ENCODE measurements at places on chromosomes 5 and 9.
A peak's percentile ranks its signal among the peaks of the same experiment; 100 is the strongest.

DNA sequence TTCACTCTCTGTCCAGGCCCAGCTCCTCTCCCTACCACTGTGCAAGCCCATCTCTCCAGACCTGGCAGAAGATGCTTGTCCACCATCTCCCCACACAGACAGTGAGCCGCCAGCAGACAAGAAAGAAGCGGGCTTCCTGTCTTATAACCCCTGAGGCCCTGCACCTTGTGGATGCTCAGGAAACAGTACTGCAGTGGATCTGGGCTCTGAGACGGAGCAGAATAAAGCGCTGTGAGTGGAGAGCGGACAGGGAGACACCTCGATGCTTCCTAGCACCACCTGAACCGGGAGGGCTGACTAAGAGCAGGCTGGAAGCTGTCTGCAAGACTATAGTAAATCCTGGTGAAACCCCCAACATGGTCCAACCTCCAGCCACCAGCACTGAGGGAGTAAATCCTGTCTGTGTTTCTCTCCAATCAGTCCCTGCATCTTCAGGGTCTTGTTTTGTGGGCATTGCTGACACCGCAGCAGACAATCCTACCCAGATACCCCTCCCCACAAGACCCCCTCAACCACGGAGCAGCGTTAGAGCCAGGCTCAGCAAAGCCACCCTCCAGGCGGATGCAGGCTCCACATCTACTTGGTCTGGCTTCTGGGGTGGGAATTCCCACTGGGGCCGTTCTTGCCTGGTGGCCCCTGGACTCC lies 18.7 kb downstream of the ORM2 start:
- DNase-seq, result no peak

GRCh38 chr5:101997235-101997634 lies 298.8 kb downstream of the SLCO4C1 start:
- DNase-seq, result no peak

DNA sequence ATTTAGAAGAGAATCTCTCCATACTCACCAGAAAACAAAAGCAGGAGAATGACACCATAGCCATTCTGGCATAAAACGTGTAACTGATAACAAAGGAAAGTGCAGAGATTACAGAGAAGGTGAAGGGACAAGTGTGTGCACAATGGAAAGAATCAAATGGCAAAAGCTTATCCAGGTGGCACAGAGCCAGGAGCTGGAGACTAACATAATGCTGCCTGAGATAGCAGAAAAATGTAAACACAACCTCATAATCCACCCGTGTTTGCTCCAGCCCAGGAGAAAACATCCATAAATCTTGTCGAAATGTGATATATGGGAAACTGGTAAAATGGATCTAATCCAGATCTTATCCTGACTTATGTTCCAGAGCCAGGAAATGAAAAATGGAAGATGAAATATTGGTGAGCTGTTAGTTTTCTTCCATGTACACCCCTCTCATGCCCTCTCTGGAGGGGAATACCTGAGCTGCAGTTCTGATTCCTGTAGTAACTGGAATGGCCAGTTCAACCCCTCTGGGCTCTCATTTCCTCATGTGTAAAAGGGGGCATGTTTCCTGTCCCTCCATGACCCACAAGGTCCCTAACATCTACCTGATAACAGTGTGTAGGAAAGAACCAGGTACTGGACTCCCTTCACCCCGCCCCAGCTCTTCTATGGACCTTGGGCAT lies 212.3 kb upstream of the DAPK1 start:
- DNase-seq, result no peak

DNA sequence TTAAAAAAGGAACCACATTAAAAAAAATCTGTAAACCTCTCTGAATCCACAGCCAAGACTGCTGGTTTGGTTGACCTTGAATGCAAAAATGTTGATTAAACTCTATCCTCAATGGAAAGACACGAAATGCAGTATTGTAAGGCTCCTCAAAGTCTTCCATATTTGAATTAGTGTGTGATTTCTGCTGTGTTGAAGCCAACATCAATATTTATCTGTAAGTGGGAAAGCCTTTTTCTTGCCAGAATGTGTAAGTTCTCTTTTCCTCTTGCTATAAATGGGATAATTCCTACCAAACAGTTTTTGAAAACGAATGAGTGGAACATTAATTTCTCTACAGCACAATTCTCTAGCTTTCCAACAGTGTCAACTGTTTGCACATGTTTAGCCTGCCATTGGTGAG lies 422.1 kb upstream of the TNC start:
- DNase-seq, result no peak

- DNase-seq, result no peak
Measured at GRCh38 chr5:160379511-160379910, 9.1 kb upstream of the C1QTNF2 start.

DNA sequence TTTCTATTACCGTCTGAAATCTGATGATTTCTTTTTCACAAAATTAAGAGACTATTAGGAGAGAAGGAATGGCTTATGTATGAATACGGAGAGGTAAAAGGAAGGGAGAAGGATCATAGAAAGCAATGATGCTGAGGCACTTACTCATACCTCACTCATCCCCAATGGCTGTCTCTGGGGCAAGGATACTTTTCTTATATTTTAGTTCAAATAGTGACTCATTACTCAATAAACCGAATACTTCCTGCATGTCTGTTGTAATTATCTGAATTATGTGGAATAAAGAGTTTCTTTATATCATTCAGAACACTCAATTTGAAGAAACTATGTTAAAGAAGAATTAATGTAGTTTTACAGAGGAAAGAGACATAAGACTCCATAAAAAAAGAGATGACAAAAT lies 284.5 kb upstream of the NUDT12 start:
- DNase-seq, result peak; percentile 68

DNA sequence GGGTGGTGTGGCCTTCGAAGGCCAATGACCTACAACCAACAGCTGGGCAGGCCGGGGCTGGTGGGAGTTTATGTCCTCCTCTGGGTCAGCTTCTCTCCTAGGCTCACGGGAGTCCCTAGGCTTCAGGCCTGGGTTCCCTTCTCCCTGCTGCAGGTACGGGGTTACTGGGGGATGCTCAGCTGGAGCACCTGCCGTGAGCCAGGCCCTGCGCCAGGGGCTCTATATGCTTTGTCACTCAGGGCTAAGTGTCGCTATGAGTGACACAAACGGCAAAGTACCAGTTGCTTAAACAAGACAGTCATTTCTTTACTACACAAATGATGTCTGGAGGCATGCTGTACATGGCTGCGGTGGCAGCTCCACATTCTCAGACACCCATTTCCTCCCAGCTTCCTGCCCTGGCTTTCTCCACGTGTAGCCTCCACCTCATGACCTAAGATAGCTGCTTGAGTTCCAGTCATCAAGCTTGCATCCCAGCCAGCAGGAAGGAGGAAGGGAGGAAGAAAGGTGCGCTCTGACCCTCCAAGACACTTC lies 22.5 kb upstream of the NINJ1 start:
- DNase-seq, result no peak

GRCh38 chr5:1946776-1947175 lies 64.1 kb upstream of the IRX4 start:
- no peak for DNase-seq

- no peak for DNase-seq
Measured at GRCh38 chr5:37207802-37208201, 41.4 kb downstream of the CPLANE1 start.

DNA sequence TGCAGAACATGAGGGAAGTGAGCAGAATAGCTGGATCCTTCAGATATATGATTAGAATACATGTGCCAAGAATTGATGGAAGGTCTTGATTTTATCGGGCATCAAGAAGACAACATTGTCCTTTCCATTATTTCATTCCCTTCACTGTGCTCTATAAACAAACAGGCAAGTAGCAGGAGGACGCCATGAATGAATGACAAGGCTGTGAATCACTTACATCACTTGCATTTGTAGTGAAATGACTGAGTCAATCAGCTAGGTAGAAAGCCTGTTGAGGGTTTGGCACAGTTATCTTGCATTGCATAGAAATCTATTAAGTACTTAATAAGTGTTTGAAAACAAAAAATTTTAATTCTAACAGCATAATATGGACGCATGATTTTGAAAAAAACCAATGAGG lies 548.8 kb upstream of the IZUMO3 start:
- peak; percentile 2 for DNase-seq

DNA sequence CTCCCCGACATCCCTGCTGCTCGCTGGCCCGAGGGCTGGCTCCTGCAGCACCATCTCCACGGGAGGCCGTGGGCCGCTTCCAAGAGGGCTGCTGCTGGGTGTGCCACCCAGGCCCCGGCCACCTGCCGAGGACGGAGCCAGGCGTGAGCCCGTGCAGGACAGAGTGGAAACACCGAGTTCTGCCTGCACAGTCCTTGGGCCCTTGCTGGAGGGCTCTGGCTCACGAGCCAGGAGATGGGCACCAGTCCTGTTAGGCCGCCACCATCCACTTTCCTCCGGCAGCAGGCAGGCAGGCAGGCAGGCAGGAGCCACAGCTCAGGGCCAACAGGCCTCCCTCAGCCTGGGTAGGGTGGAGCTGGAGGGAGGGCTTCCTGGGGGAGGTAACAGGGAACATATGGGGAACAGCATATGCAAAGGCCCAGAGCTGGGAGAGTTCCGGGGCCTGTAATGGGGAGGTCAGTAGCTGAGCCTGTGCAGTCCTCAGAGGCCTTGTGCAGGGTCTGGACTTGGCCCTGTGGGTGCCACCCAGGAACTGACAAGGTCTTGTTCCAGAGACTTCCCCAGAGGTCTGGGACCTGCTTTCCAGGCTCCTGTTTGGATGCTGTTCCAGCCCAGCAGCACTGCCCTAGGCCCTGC lies 31.9 kb downstream of the RXRA start:
- DNase-seq, result no peak

- no peak for DNase-seq
Measured at GRCh38 chr9:36503172-36504088, 69.3 kb upstream of the MELK start.

GRCh38 chr9:71962328-71962727 lies 50.9 kb downstream of the C9orf85 start:
- no peak for DNase-seq

DNA sequence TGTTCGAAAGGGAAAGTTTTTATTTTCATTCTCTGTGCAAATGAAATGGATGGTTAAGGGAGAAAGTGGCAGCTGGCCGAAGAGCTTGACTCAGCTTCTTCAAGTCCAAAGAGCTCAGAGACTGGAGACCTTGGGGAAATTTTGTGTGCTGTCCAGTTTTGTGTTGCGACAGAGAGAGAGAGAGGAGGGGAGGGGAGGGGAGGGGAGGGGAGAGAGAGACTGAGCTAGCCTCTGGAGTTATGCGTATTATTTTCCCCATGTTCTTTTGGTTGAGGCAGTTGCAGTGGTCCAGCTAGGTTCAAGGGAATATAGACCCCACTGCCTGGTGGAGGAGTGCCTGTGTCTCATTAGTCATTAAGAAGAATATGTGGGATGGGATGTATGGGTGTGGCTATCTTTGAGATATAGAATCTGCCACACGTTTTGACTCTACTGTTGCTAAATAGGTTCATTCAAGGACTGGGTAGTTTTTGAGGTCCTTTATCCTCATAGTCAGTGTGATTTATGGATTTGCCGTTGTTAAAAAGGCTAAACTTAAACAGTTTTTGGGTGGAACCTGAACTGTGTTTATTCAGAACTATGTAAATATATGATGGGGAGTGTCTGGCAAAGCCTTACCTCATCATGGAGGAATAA lies 69.7 kb downstream of the ARHGAP26 start:
- no peak for DNase-seq

- no peak for DNase-seq
Measured at GRCh38 chr5:65121880-65122436, 353.2 kb downstream of the CWC27 start.

GRCh38 chr5:29518176-29518575 lies 1675.3 kb upstream of the CDH6 start:
- no peak for DNase-seq

GRCh38 chr9:22469928-22470544 lies 23.4 kb downstream of the DMRTA1 start:
- DNase-seq, result no peak

DNA sequence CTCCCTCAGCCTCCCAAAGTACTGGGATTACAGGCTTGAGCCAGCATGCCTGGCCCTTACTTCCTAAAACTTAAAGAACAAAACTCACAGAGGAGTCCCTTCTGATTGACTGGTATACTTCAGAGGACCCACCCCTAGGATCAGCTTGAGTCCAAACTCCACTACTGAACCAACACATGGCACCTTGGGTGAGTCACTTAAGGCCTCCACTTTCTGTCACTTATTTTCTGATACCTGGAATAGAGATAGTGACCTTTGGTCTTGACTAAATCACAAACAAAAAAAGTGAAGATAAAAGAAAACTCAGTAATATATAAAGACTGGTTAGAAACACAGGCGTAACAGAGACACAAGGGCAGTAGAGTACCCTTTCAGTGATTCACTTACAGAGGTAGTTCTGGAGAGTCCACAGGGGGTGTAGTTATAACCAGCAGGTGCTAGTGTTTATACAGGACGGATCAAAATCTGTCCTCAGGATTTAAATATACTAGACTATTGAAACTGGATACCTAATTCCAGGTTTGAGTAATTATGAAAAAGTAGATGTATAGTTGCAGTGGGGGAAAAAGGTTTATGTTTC lies 274.3 kb upstream of the ANKRD55 start:
- no peak for DNase-seq

DNA sequence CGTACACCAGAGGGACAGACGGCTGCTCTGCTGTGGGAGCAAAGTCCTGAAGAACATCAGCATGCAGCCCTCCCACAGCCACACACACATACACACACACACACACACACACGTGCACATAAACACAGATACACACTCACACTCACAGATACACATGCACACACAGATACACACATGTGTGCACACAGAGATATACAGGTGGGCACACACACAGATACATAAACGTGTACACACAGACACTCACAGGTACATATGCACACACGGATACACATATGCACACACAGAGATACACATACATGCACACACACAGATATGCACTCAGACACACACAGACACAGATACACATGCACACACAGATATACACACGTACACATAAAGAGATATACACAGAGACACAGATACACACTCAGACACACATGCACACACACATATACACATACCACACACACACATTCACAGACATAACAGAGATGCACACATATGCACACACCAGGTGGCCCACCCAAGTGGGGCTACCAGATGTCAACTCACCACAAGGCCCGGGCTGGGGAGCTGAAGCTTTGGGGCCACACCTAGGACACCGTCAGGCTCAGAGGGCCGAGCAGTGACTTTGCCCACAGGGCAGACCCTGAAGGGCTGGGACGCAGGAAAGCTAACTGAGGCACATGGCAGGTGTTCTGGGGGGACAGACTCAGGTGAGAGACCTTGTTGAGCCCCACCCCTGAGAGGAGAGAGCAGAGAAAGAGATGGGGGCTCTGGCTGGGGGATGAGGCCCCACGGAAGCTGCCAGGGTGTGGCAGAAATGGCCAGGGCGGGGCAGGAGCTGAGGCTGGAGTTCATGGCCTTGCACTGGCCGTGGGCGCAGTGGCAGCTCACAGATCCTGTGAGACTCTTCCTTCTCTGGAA lies 148.6 kb upstream of the PPP1R26 start:
- no peak for DNase-seq

GRCh38 chr5:9165546-9165945 lies 380.3 kb downstream of the SEMA5A start:
- DNase-seq, result no peak

GRCh38 chr9:127905004-127905728 lies 5.8 kb upstream of the ST6GALNAC6 start:
- DNase-seq, result no peak

- no peak for DNase-seq
Measured at GRCh38 chr5:145800181-145800580, 35.0 kb downstream of the PRELID2 start.

GRCh38 chr9:104960662-104961061 lies 32.7 kb upstream of the ABCA1 start:
- no peak for DNase-seq
